Kidney epithelial cell (primary cell): ENCODE measurements at places on chromosomes 3 and 15. TPM values are rescaled to one million over a fixed set of nuclear protein-coding genes. Genes with fewer than 3 reads are reported as not detected.

DNA sequence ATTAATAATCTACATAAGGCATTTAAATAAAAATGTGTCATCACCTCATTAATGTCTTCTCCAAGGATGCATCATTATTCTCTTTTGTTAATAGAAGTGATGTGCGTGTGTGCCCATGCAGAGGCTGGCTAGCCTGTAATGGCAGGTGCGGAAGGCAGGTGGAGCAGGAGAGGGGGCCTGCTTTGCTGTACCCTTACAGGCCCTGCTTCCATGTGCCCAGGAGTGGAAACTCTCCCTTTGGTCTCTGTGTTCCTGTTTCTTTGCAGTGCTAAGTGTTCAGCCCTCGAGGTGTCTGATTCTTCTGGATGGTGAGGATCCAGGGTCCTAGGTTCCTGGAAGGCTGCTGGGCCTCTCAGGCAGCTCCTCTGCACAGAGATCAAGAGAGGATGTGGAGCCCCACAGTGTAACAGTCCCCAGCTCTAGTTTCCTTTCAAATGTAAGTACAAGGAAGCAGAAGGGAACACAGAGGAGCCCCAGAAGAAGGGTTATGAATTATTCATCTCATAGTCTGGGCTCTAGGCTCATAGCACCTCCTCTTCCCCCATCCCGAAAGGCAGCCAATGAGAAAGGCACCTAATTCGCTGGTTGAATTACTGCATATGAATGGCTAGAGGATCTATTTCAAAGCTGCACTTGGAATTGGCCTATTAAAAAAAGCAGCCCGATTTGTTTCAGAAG lies 39.2 kb upstream of the AGBL1 start:
- no peak for DNase-seq

DNA sequence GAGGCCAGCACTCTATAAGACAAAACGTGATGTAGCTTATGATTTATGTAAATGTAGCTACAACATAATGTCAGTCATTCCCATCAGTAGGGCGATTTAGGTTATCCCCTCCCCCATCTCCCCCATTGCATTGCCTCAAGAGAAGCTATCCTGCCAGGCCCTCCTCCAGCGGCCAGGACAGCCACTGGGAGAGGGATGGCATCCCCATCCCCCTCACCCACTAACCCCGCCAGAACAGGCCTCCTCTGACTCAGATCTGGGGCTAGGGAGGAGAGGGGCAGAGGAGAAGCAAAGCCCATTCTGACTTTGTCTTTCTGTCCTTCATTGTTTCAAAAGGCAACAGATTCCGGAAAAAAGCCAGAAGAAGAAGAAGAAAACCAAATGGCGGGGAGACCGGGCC lies 32.6 kb upstream of the ESYT3 start:
- no peak for DNase-seq

DNA sequence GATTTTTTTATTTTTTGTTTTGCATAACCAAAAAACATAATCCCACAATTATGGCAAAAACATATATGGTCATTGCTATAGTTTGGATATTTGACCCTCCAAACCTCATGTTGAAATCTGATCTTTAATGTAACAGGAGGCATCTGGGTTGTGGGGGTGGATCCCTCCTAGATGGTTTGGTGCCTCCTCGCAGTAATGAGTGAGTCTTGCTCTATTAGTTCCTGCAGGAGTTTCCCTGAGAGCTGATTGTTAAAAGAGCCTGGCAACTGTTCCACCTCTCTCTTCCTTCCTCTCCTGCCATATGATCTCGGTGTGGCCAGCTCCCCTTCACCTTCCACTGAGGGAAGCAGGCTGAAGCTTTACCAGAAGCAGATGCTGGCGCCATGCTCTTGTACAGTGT lies 33.2 kb upstream of the TRIM59 start:
- no peak for DNase-seq

- no peak for DNase-seq
Observed at GRCh38 chr15:63879995-63880394, 46.2 kb upstream of the HERC1 start.

- DNase-seq, result no peak
Observed at GRCh38 chr15:32669896-32670611, 28.5 kb downstream of the SCG5 start.

GRCh38 chr15:31257286-31257685 lies 69.3 kb upstream of the KLF13 start:
- DNase-seq, result no peak

DNA sequence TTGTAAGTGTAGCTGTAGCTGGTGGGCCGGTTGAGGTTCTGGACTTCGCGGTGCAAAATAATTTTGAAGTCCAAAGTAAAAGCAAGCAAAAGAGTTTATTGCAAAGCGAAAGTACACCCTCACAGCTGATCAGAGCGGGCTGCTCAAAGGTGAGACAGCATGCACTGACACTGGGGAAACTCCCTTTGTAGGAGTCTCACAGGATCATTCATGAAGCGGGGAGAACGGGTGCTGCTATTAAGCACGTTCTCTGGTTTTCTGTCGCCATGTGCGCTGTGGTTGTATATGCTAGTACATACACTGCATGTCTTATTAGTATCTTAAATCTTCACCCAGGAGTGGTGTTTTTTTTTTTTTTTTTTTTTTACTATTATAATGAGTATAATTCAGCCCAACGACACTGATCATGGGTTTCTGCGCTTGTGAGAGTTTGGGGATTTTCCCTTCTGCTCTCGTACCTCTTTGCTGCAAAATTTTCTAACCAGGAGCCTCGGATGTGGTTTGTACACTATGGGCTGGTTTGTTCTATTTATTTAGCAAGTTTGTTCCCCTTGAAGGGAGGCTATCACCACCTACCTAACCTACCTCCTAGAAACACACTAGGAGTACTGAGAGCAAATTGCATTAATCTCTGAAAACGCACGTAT lies 1.4 kb upstream of the AP4E1 start:
- no peak for DNase-seq

DNA sequence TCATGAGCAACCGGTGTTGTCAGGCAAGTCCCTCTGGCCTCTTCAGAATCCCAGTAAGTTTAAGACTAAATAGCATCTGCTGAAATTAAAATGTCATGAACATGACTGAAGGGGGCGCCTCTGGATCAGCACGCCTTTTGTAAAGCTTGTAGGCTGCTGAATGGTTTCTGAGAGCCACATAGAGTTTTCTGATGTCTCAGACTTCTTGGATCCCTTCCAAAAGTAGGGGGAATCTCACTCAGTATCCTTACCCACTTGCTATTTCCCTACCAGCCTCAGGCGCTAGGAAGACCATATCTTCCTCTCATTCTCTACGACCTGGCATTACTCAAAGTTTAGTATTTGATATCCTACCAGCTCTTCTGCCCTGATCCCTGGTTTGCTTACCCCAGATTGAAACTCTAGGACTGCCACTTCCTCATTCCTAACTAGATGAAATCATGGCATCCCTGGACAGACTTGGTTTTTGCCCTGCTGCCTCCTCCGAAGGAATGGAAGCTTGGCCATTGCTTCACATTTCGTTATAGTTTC lies 62.7 kb upstream of the CD47 start:
- no peak for DNase-seq

DNA sequence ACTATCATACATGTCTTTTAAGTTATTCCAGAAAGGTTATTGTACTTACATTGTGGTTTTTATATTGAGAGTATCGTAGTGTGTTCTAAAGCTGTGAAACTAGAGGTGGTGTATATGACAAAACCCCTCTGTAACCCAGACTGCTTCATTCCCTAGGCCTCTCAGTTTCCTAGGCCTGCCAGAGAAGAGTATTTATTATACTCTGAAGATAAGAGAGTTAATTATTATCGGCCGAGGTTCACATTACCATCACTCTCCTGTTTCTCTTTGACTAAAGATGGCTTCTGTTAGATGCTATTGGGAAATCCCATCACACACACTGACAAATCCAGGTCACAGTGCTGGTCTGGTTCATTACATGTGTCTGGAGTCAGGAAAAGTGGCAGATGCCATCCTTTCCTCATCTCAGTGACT lies 20.5 kb downstream of the EXOSC7 start:
- DNase-seq, result no peak

DNA sequence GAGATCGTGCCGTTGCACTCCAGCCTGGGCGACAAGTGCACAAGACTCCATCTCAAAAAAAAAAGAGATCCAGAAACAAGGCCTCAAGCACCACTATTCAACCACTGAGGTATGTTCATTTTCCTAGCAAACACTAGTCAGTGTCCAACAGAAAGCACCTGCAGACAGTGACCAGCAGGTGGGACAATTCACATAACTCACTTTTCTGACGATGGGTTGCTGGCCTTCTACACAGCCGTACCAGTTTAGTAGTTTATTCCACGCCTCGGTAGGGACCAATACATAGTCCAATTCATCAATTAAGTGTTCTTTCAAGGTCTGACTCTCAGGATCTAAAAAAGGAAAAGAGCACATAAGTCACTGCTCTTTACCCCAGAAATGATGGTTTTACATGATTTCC lies 12.4 kb downstream of the USP4 start:
- no peak for DNase-seq

DNA sequence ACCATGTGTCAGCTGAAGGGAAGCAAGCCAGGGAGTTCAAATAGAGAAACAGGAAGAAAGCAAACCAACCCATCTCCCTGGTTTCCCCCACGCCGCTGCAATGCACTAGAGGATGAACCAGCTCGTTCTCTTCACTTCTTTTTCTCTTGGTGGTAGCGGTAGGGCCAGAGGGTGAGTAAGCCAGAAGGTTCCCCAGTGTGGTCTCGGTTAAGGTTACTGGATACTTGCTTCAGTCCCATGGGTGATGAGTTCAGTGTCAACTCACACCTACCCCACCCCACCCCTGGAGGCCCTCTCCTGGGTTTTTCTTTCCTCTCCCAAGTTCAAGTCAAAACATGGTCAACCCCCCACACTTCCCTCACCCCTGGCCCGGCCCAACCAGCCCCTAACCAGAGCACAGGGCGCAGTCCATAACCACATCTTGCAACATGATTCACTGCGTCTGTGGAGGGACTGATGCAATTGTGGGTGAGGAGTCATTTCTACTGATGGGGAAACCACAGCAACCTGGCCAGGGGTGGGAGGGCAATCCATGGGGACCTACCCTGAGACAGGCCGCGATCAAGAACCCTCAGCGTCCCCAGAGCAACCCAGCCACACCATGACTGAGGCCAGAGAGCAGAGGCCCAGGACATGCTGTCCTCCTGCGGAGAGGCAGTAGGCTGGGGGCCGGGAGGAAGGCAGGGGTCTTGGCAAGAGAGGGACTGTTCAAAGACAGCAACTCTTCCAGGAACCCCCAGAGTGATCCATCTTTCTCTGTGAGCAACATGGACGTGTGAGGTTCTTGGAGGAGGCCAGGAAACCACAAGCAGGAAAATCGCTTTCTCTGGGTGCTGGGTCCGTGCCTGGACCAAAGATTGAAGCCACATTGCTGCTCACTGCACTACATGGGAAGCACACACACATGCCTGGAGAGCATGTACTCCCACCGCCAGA lies 276.6 kb downstream of the UACA start:
- DNase-seq, result no peak

Gene WDR93
- 0.25 and 0.41 TPM in 2 replicates for total RNA-seq

Gene INKA1
- total RNA-seq, result not detected in 2 replicates

Gene PAK2
- 50.6 and 51.4 TPM in 2 replicates for total RNA-seq

Gene ECE2
- not detected in 2 replicates for total RNA-seq

Gene MYO9A
- 16.3 and 17.0 TPM in 2 replicates for total RNA-seq

Gene SPINK8
- total RNA-seq, result not detected in 2 replicates

Gene SQOR
- total RNA-seq, result 46.2 and 47.9 TPM in 2 replicates

Gene NRG4
- total RNA-seq, result not detected in 2 replicates

Gene MYLK
- total RNA-seq, result 48.9 and 49.7 TPM in 2 replicates

Gene SENP8
- 2.4 and 3.0 TPM in 2 replicates for total RNA-seq

Gene TIGIT
- not detected in 2 replicates for total RNA-seq

Gene ACAD11
- 15.2 and 24.7 TPM in 2 replicates for total RNA-seq
